ENCODE measurements at places on chromosomes 13 and 19.

- no peak for DNase-seq
Observed at GRCh38 chr13:101959016-101959415, 442.8 kb downstream of the FGF14 start.

- no peak for DNase-seq
Observed at GRCh38 chr13:100815476-100816046, 141.0 kb upstream of the TMTC4 start.

DNA sequence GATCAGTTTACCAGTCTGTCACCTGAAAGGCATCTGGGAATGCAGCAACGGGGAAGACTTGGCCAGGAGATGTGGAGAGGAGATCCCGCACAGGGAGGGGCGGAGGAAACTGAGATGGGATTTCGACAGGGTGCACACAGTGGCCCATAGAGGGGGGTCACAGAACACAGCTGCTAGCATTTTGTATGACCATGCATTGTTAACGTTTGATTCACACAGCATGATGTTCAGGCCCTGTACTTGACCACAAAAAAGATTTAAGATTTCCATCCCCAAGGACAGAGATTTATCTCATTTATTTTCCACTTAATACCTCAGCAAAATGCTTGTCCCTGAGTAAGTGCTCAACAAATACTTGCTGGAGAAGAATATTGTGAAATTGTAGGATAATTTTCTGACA lies 63.2 kb downstream of the RAB20 start:
- no peak for DNase-seq

- no peak for DNase-seq
Observed at GRCh38 chr19:42165146-42165545, 32.9 kb upstream of the POU2F2 start.

DNA sequence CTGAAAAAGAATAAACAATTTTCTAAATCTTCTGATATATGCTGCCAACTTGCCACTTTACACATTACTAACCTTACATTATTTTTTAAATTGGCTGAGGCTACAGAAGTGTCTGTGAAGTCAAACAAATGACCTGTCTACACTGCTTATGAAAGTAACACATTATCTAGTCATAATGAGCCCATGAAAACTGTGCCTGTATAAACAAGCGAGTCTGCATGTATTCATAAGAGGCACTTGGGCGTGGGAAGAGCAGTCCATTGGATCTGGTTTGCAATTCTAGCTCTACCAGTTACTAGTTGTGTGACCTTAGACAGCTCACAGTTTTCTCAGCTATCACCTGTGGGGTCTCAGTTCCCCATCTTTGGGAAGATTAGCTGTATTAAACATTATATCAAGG lies 3.1 kb downstream of the VPS36 start:
- DNase-seq: peak; percentile 25

Data from NCI-H1092 treated with DMSO at 0.1 percent for 48 hours (cell line).